ENCODE measurements at places on chromosomes 6 and 20.

- DNase-seq: no peak
Measured at GRCh38 chr20:62418709-62419487, 8.4 kb downstream of the RBBP8NL start.

DNA sequence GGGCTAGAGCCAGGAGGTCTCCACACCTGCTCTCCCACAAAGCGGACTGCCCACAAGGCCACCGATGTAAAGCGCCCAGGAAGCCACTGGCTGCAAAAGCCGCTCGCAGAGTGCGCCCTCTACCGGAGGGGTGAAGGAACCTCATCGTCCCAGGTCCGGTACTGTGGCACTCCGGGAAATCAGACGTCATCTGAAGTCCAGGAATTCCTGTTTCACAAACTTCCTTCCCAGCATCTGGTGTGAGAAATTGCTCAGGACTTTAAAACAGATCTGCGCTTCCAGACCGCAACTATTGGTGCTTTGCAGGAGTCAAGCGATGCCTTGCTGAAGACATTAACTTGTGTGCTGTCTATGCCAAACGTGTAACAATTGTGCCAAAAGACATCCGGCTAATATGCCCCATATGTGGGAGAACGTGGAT lies 115.1 kb upstream of the ARID1B start:
- DNase-seq: peak; percentile 51

DNA sequence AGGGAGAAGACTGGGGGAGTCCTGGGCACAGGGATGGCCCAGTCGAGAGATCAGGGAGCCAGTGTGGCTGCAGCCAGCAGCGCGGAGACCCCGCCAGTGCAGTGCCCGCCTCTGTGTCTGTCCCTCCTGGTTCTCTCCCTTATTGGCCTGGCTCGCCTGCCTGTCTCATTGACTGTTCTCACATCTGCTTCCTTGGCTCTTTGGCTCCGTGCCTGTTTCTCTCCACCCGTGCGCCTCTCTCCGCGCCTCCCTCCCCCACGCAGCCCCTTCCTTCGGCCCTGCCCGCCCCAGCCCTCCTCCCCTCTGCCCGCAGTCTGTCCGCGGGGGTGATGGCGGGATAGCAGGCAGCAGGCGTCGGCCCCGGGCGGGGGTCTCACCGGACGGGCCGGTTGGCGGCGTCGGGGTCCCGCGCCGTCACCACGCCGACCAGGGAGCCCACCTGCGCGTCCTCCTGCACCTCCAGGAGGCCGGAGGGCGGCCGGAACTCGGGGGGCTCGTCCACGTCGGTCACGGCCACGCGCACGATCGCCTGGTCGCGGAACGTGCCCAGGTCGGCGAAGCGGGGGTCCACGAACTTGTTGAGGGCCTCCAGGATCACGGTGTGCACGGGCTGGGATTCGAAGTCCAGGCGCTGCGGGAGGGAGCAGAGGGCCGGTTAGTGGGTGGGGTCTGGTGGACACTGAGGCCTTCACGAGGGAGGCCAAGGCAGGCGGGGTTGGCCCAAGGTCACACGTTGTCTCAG lies 92.0 kb downstream of the CD40 start:
- no peak for DNase-seq

- DNase-seq: no peak
Measured at GRCh38 chr20:50584687-50585086, 74.5 kb downstream of the PTPN1 start.

GRCh38 chr6:108988296-108988695 lies 106.3 kb downstream of the SESN1 start:
- no peak for DNase-seq

GRCh38 chr20:47863315-47863965 lies 78.2 kb upstream of the SULF2 start:
- no peak for DNase-seq

- no peak for DNase-seq
Measured at GRCh38 chr6:130163266-130163665, 59.5 kb downstream of the SAMD3 start.

- DNase-seq: no peak
Measured at GRCh38 chr6:46453741-46454316, 37.4 kb downstream of the RCAN2 start.

GRCh38 chr6:112502351-112503090 lies 155.4 kb downstream of the RFPL4B start:
- no peak for DNase-seq

- DNase-seq: no peak
Measured at GRCh38 chr6:22362361-22362760, 65.5 kb upstream of the PRL start.

DNA sequence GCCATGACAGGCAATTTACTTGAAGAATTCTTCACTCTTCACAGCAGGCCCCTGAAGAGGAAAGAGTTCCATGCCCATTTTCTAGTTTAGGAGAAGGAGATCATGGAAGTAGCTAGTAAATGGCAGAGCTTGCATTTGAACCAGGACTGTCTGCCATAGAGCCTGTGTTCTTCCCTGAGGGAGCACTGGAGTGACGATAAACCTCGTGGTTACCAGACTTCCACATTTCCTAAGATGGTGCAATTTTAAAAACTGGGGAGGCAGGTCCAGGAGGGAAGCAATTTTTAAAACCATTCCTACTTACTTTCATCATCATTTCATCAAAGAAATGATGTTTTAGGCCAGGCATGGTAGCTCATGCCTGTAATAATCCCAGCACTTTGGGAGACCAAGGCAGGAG lies 36.8 kb downstream of the STK35 start:
- no peak for DNase-seq

GRCh38 chr6:140850438-140850837 lies 1282.3 kb upstream of the GJE1 start:
- no peak for DNase-seq

GRCh38 chr6:79420054-79420453 lies 117.2 kb downstream of the LCA5 start:
- no peak for DNase-seq

DNA sequence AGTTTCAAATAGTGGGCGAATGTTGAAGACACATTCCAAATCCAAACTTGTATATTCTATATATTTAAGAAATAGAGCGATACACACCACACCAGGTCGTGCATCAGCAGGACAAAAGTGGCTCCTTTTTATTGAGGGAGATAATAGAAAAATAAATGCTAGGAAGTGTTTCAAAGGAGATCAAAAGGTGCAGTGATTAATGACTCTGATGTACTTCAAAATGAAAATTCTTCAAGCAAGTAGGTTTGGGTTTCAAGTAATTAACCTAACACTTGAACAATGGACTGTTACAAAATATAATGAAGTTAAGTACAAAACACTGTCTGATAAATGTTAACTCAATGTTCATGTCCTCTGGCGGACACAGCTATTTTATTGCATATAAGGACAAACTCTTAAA lies 185.9 kb downstream of the BTBD9 start:
- DNase-seq: no peak

DNA sequence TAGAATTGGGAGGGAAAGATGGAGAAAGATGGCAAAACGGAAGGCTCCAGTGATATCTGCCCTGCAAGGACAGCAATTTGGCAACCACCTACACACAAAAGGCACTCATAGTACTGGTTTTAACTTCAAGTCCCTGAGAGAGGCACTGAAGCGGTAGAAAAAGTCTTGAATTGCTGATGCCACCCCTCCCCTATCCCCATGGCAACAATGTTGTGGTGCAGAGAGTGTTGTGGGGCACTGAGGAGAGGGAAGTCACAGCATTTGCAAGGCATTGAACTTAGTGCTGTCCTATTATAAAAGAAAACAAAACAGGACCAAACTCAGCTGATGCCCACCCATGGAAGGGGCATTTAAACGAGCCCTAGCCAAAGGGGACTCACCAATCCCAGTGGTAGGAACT lies 343.7 kb downstream of the HAO1 start:
- DNase-seq: no peak

GRCh38 chr6:68108233-68108835 lies 526.7 kb upstream of the ADGRB3 start:
- no peak for DNase-seq

DNA sequence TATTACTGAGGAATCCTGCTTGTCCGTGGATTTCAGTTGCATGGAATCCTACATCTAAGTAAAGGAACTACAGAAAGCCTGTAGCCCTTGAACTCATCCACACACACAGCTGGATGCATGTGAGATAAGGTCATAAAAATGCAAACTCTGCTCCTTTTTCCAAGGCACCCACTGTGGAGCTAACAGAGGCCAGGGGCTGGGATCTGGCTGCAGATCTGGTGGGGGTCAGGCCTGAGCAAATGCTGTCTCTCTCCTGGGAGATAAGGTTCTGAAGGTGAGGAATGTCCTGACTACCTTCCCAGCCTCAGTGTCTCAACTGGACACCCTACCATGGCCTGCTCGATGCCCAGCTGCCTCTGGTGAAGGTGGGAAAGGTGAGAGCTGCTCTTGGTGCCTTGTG lies 321.5 kb downstream of the LRFN2 start:
- no peak for DNase-seq

DNA sequence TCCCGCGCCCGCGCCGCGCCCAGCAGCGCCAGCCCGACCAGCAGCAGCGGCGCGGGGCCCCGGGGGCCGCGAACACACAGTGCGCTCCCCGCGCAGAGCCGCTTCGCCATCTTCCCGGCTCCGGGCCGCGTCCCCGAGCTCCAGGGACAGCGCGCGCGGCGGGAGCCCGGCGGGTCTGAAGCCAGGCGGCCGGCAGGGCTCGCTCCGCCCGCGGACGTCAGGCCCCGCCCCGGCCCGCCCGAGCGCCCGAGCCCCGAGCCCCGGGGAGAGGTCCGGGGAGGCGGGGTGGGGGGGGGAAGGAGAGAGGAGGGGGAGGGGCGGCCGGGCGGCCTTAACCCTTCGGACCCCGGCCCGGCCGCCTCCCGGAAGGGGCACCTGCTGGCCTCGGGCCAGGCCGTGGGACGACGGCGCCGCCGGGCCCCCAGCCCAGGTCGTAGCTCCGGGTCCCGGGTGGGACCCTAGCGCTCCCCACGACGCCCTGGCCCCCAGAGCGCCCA lies at the start of gene LAMA5:
TSS of gene LAMA5 (minus strand) at position 177 of the 497 bp plus-strand sequence. CDS start at position 110, 67 bp downstream.
- DNase-seq: no peak

- no peak for DNase-seq
Measured at GRCh38 chr20:61115364-61116065, 136.5 kb upstream of the CDH4 start.

DNA sequence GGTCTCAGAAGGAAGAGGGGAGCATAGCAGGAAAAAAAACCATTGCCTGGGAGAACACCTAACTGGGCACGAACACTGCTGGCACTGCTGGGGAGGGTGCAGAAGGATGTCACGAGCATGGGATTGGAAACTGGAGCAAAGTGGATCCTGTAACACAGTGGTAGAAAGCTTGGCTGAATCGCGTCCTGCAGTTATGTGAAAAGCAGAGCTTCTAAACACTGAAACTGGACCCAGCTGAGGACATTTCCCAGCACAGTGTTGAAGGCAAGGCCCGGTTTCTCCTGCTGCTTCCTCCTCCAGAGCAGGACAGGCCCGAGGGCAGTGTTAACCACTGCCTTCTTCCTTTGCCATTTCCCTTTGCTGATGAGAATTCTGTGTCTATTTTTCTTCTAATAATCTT lies 6.7 kb downstream of the APMAP start:
- no peak for DNase-seq

- no peak for DNase-seq
Measured at GRCh38 chr20:50380697-50381040, 129.5 kb upstream of the PTPN1 start.

GRCh38 chr20:61722146-61722678 lies 343.5 kb downstream of the TAF4 start:
- DNase-seq: no peak

DNA sequence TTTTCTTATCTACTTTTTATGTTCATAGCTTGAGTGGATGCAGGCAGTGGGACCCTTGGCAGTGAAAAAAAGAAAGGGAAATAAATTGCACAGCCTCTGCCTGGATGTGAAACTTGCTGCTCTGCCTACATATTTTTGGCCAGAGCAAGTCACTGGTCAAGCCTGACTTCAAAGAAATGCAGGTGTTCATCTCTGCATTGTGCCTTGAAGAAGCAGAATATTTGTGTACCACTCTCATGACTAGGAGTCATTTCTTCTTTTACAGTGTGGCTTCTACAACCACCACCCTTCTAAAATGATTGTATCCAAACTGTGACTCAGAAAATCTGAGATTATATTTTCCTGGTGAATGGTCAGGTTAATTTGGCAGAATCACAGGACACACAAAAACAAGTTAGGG lies 2.5 kb upstream of the KATNA1 start:
- no peak for DNase-seq

GRCh38 chr20:34112600-34113101 lies 608 bp upstream of the EIF2S2 start:
- no peak for DNase-seq

DNA sequence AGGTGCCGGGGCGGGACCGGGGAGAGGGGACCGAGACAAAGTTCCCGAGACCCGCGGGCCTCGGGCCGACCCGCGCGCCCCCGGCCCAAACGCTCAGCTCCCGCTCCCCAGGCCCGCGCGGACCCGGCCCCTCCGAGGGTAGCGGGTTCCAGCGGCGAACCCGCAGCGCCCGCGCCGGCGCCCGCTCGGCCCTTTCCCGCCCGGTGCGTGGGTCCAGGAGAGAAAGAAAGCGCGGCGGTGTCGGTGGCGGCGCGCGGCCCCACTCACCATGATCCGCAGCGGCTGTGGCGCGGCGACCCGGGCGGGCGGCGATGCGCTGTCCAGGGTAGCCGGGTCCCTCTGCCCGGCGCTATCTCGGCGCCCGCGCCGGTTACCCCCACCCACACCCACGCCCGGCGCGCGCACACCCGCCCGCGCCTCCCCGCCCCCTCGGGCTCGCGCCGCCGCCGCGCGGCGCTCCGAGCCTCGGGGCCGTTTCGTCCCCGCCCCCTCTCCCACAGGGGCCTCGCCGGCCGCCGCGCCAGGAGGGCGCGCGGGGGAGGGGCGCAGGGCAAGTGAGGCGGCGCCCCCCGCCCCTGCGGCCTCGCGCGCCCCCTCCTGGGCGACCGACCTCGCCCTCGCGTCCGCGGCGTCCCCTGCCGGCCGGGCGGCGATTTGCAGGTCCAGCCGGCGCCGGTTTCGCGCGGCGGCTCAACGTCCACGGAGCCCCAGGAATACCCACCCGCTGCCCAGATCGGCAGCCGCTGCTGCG lies at the start of gene ELOVL2:
TSS of gene ELOVL2 (minus strand) at position 345 of the 751 bp plus-strand sequence. CDS start at position 270, 75 bp downstream.
- DNase-seq: peak; percentile 10

- DNase-seq: no peak
Measured at GRCh38 chr6:17640477-17640917, 40.4 kb downstream of the FAM8A1 start.

DNA sequence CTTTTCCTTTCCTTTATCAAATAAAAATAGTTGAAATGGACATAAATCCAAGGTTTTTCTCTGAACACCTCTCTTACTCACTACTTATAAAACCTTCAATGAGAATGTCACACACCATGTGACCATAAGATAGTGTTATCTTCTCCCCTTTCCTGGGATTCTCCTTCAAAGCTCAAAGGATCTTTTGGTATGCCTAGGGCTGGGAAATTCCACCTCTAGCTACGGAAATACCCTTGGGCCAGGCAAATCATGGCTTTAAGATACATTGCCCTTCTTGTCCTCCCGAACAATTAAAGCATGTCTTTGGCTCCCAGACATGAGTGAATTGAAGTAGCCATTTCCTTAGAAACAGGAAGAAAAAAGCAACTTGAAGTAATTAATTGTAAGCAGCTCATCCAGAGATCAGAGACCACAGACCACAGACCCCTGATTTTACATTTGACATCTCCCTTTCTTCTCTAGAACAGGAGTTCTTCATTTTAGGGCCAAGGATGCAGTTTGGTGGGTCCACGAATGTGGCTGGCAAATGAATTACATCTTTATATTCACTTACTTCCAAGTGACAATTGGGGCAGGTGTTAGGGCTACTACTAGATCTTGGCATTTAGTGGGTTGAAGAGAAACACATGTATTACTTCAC lies 4.1 kb downstream of the PLCB4 start:
- DNase-seq: no peak

Measured in stimulated activated CD4-positive, alpha-beta T cell treated with anti-CD3 and anti-CD28 coated beads, Interleukin-12 subunit alpha, Interleukin-12 subunit beta, amount 100 ng/mL, for 4 hours (primary cell).